ENCODE measurements at places on chromosomes 1 and 21. TPM values are rescaled to one million over a fixed set of nuclear protein-coding genes. Genes with fewer than 3 reads are reported as not detected.

GRCh38 chr1:234396871-234397270, 23.6 kb downstream of the COA6 start:
- H3K27me3 ChIP-seq: no peaks in the 10 kb centered on the region
- no peak overlapping the region for H3K27ac ChIP-seq
- no peak overlapping the region for H3K4me3 ChIP-seq
- H3K36me3 ChIP-seq: no peaks in the 10 kb centered on the region
- DNase-seq: no peak
- H3K4me1 ChIP-seq: no peaks in the 10 kb centered on the region

- H3K27me3 ChIP-seq: no peaks in the 10 kb centered on the region
- no peak for DNase-seq
- no peak overlapping the region for H3K4me3 ChIP-seq
- H3K36me3 ChIP-seq: no peaks in the 10 kb centered on the region
These were observed 15.7 kb upstream of the FGR start for GRCh38 chr1:27650539-27651175.

DNA sequence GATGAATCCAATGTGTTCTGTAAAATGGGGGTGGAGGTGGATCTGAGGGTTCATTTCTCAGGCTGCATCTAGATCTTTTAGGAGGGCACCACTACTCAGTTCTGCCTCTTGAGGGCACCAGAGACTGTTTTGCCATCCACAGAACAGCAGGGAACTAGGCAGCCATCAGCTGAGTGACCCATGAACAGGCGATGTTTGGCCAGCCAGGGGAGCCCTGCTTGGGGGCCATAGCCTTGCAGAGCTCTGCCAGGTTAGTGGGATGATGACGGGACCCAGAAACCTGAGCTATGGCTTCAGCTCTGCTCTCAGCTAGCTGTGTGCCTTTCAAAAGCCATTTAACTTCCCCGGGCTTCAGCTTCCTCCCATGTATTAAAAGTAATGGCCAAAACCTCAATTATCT, 13.4 kb upstream of the NOS1AP start:
- H3K4me1 ChIP-seq: no peaks in the 10 kb centered on the region
- H3K36me3 ChIP-seq: no peaks in the 10 kb centered on the region
- DNase-seq: peak; percentile 82

GRCh38 chr1:164969253-164969652, 387.3 kb downstream of the LMX1A start:
- H3K36me3 ChIP-seq: no peaks in the 10 kb centered on the region
- H3K27ac ChIP-seq: no peak overlapping the region

GRCh38 chr1:119075614-119076013, 64.8 kb downstream of the WARS2 start:
- no peak for DNase-seq
- H3K4me1 ChIP-seq: no peaks in the 10 kb centered on the region
- no peaks in the 10 kb centered on the region for H3K27me3 ChIP-seq
- H3K4me3 ChIP-seq: no peak overlapping the region
- no peak overlapping the region for H3K27ac ChIP-seq

GRCh38 chr1:239368436-239369109, 17.8 kb upstream of the CHRM3 start:
- H3K36me3 ChIP-seq: no peaks in the 10 kb centered on the region
- H3K27me3 ChIP-seq: no peaks in the 10 kb centered on the region
- no peak overlapping the region for H3K4me3 ChIP-seq

DNA sequence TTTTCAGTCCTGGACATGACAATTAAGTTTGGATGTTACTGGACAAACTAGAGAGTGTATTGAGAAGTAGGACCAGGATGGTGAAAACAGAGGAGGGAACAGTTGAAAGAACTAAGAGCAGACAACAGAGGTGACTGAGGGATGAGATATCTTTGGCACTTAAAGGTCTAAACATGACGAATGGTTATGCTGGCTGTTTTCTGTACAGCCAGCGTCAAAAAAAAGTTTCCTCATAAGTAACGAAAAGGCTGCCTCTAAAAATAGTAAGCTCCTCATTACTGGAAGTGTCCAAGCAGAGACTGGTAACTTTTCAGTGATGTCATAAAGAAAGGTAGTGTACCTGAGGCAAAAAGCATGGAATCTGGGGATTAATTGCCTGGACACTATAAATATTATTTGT, 35.2 kb upstream of the AK4 start:
- no peak overlapping the region for H3K4me3 ChIP-seq
- no peak for DNase-seq
- H3K27ac ChIP-seq: no peak overlapping the region
- no peaks in the 10 kb centered on the region for H3K27me3 ChIP-seq
- H3K36me3 ChIP-seq: no peaks in the 10 kb centered on the region

GRCh38 chr1:184583849-184584248, 170.8 kb downstream of the EDEM3 start:
- no peaks in the 10 kb centered on the region for H3K36me3 ChIP-seq
- DNase-seq: no peak
- no peak overlapping the region for H3K4me3 ChIP-seq
- no peak overlapping the region for H3K27ac ChIP-seq
- H3K4me1 ChIP-seq: no peaks in the 10 kb centered on the region
- H3K27me3 ChIP-seq: no peaks in the 10 kb centered on the region

DNA sequence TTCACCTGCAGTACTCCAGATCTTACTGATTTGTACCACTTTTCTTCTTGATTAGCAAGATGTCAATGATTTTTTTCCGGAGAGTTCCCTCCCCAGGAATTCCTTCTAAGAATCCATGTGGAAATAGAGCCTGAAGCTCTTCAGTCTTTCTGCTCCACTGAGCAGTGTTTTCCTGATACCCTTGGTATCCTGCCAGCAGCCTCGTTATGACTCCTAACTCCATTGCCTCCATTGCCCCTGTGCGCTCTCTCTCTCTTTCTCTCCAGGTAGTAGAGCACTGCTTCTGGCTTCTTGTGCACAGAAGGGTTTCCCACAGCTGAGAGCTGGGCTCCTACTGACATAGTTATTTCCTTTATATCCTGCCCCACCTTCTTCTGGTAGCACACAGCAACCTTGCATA, 12.2 kb downstream of the UBE2U start:
- H3K36me3 ChIP-seq: no peaks in the 10 kb centered on the region
- no peaks in the 10 kb centered on the region for H3K4me1 ChIP-seq
- no peak for DNase-seq
- no peak overlapping the region for H3K4me3 ChIP-seq
- H3K27me3 ChIP-seq: no peaks in the 10 kb centered on the region
- no peak overlapping the region for H3K27ac ChIP-seq

DNA sequence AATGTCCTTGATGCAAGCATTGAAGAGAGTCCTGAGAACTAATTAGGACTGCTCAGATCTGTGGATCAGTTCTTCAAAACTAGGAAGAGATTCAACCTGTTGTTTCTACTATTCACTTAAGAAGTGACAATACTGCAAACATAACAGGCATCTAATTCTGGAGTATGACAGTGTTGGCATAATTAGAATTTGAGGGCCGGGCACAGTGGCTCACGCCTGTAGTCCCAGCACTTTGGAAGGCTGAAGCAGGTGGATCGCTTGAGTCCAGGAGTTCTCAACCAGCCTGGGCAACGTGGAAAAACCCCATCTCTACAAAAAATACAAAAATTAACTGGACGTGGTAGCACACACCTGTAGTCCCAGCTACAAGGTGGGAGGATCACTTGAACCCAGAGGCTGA, 8.0 kb upstream of the FOXJ3 start:
- H3K27me3 ChIP-seq: no peaks in the 10 kb centered on the region
- no peaks in the 10 kb centered on the region for H3K4me1 ChIP-seq
- no peak overlapping the region for H3K4me3 ChIP-seq
- DNase-seq: no peak
- no peaks in the 10 kb centered on the region for H3K36me3 ChIP-seq
- H3K27ac ChIP-seq: no peak overlapping the region

- H3K4me1 ChIP-seq: no peaks in the 10 kb centered on the region
- no peaks in the 10 kb centered on the region for H3K36me3 ChIP-seq
- no peak overlapping the region for H3K4me3 ChIP-seq
- no peak for DNase-seq
These were observed 57.4 kb upstream of the MTF2 start for GRCh38 chr1:93021539-93022134.

- H3K27ac ChIP-seq: no peak overlapping the region
- DNase-seq: no peak
- H3K27me3 ChIP-seq: peaks cover 8% of the 10 kb centered on the region
- H3K4me3 ChIP-seq: peak overlapping the region; percentile 67
These were observed 5.2 kb downstream of the TNFRSF18 start for GRCh38 chr1:1200876-1201810.

DNA sequence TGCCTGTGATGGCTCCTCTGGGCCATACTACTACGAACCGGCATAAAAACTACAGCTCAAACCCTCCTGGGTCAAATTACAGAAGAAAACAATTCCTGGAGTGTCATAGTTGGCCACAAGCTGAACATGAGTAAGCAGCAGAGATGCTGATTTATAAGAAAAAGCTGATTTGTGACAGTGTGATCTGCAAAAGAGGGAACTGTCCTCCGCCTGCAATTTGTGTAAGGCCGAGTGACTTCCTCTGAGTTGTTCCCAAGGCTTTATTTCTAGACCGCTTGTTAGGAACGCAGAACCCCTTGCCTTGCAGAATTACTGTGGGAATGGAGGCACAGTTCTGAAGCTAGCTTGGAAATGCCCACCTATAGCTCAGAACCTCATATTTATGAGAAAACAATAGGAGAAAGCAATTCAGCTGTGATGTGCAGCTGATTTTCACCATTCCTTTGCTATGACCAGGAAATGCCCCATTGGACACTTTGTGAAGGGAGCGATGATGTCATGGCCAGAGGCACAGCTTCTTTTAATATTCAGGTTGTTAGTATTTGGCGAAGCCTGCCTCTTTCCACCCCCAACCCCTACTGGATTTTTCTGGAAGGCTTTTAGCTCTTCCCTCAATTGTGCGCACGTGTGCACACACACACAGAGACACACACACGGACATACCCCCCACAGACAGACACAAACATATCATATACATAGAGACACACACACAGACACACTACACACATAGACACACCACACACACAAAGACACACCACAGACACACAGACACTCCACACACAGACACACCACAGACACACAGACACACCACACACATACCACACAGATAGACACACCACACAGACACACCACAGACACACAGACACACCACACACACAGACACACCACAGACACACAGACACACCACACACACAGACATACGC, 47.6 kb downstream of the IER5 start:
- H3K27me3 ChIP-seq: no peaks in the 10 kb centered on the region
- no peaks in the 10 kb centered on the region for H3K36me3 ChIP-seq
- H3K27ac ChIP-seq: peak overlapping the region; percentile 84
- H3K4me3 ChIP-seq: no peak overlapping the region

DNA sequence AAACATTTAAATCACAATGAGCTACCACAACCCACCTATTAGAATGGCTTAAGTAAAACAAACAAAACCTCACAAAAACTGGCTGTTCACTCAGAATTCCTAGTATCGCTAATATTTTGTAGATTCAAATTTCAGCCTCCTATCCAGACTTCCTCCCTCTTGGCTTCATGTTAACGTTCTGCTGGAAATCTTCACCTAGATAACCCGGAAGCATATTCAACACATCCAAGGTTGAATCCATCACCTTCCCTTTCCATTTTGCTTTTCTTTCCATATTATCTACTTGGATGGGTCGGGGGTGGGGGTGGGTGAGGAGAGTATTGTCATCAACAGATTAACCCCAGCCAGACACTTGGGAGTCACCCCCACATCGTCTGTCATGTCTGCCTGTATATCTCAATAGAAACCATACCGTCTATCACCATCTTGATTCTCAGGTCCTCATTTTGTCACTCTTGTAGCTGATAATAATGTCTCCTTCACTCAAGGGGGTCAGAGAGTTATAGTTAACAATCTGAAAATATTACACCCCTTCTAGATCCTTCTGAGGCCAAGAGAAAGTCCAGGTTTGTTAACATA, 1.7 kb upstream of the DPH5 start:
- no peak for DNase-seq
- H3K27ac ChIP-seq: no peak overlapping the region
- no peaks in the 10 kb centered on the region for H3K27me3 ChIP-seq
- no peak overlapping the region for H3K4me3 ChIP-seq
- H3K4me1 ChIP-seq: peaks cover 11% of the 10 kb centered on the region
- H3K36me3 ChIP-seq: no peaks in the 10 kb centered on the region

CDC42SE1 gene
- 42.4 TPM for total RNA-seq

PAQR6 gene
- total RNA-seq: not detected

FCRLB gene
- not detected for total RNA-seq

KIRREL1 gene
- 114 TPM for total RNA-seq

ARHGEF16 gene
- not detected for total RNA-seq

CHRM3 gene
- total RNA-seq: 0.85 TPM

DNAH14 gene
- 1.4 TPM for total RNA-seq

HRNR gene
- total RNA-seq: not detected

Data from ascending aorta (tissue), 2 donors.